ENCODE measurements at places on chromosomes 11 and 22.
A peak's percentile ranks its signal among the peaks of the same experiment; 100 is the strongest.

- DNase-seq, result no peak
Measured at GRCh38 chr11:46050003-46050461, 71.2 kb downstream of the PHF21A start.

GRCh38 chr11:118923721-118924587 lies 1.8 kb downstream of the BCL9L start:
- DNase-seq, result no peak

DNA sequence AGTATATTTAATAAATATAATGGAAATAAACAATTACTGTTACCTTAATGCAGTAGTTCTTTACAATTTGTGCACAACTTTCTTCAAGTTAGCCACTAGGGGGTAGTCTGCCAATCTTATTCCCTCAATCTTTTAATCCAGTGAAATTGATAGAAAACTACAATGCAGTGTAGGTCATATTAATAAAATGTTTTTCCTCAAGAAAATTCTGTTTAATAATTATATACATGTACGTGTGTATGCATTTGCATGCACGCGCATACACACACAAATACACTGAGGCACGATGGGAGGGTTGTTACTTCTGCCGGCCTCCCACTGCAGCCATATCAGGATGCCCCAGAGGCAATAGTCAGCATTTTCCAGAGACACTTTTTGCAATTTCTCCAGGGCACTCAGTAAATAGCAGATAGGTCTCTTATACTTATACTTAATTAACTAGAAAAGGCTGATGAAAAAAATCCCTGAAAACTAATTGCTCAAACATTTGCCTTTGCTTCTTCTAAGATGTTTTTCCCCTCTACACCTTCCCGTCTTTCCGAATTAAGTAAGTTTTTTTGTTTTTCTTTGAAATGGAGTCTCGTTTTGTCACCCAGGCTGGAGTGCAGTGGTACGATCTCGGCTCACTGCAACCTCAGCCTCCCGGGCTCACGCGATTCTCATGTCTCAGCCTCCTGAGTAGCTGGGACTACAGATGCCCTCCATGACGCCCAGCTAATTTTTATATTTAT lies 3.1 kb downstream of the GAB2 start:
- no peak for DNase-seq

DNA sequence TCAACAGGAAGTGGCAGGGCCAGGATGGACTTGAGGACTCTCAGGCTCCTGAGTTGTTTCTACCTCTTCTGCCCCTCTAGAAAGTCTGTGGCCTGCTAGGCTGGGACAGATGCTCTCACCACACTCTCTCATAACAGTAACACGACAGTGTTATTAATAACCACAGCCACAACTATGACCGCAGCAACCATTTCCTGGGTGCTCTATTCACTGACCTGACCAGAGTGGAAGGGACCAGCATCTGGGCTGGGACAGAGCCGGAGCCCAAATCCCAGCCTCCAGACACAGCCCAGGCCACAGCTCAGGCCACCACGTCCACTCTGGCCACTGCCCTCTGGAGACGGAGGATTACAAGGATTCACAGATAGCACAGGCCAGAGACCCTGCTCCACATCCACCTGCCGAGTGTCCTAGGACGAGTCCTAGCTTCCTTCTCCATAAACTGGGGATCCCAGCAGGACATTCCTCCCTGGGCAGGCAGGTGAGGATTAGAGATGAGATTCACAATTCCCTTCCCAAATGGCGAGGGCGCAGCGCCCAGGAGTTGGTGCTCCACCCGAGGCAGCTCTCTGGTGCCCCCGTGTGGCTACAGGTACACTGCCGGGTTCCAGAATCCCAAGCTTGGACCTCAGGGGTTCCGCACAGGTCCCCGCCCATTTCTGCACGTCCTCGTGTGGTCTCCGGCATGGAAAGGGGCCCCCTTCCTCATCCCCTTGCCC lies 7.1 kb downstream of the PNPLA5 start:
- peak; percentile 8 for DNase-seq

GRCh38 chr11:72037554-72038311 lies 39.0 kb downstream of the IL18BP start:
- no peak for DNase-seq

- DNase-seq, result no peak
Measured at GRCh38 chr22:46068181-46068592, 82.1 kb upstream of the PPARA start.

DNA sequence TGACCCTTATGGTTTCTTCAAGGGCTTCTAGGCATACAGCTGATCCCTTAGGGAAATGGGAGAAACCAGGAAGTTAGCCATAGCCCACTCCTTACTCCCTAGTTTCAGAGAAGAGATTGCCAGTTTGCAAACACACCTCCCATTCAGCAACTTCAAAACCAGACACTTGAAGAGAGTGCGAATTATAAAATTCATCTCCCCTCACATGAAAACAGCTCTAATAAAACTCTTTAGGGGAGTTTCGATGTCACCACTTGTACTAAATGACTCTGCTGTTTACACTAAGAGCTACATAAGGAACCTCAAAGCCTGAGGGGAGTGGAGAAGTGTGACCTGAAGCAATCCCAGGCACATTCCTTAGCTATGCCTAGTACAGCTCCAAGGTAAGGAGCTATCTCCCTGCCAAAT lies 8.3 kb downstream of the LGR4 start:
- no peak for DNase-seq

GRCh38 chr11:1549338-1550330 lies 22.4 kb downstream of the DUSP8 start:
- no peak for DNase-seq

DNA sequence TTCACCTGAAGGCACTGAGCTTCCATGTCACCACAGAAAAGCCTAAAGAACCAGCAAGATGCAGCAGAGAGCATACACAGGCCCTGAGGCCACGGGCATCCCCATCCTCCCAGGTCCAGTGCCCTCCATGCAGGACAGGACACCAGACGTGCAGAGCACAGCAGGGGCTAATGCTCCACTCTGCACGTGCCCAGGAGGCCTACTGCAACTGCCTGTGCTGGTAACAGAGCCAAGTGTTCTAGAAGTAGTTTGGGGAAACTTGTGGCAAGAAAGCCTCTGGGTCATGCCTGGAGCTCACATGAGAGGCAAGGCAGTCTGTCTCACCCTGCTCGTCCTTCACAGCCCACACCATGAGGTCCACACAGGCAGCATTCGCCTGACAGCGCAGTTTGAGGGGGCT lies 30.7 kb downstream of the SERPIND1 start:
- no peak for DNase-seq

DNA sequence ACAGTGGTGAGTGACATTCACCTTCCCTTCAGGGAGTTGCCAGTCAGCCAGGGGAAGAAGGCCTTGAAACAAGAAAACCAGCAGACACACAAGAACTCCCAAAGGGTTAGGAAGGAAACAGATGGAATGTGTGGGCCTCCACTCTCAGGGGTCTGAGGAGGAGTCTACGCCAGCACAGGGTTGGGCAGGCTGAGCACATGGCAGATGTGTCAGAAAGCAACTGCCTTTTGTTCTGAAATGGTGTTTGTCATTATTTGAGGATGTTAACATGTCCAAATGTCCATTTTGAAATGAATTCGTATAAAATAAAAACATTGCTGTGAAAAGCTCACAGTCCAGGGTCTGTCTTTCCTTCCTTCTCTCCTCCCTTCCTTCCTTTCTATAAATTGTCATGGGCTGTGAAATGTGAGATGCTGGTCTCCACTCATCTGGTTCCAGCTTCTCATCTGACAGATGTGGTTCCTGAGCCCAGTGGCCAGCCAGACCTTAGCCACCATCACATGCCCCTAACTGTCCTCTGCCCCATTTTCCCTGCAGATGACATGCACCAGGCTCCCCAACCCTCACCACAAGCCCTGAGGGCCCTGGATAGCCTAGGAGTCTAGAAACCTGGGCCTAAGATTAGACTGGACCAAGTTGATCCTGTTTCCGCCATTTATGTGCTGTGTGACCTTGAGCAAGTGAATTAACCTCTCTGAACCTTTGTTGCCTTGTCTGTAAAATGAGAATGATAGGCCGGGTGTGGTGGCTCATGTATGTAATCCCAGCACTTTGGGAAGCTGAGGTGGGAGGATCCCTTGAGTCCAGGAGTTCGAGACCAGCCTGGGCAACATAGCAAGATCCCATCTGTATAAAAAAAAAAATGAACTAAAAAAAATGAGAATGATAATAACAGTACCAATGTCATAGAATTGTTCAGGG lies 56.2 kb upstream of the CRYBB3 start:
- DNase-seq, result no peak

DNA sequence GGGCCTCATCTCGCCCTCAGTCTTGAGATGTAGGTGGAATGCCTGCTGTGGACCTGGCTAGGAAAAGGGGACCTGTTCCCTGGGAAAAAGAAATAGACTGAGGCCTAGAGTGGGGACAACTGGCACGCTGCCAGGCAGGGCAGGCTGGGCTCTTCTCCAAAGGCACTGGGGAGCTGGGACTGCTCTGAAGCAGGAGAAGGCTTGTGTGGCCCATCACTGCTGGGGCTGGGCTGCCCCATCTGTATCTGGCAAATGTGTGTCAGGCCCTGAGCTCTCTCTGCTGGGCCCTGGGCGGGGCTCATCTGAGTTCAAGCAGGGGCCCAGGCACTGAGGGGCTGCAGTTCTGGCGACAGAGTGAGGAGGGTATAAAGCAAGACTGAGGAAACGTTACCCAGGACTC lies 32.9 kb downstream of the ARVCF start:
- no peak for DNase-seq

DNA sequence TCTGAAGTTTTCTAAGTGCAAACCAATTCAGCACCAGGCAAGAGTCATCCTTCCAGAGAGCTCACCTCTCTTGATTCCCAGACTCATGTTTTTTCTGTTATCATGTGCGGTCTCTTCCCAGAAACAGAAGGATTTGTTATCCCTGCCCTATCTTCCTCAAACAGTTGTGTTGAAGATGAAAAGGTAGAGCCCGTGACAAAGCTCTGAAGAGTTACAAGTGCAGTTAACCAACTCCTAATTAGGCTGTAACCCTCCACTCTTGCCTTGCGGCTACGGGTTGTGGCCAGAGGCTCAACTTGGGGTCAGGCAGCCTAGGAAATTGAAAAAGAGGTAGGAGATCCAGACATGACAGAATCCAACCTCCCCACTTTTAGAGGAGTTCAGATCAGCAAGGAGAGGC lies 76.2 kb upstream of the CADM1 start:
- no peak for DNase-seq

GRCh38 chr22:31425331-31426050 lies 26.1 kb downstream of the DRG1 start:
- DNase-seq, result no peak

GRCh38 chr11:83025267-83025704 lies 46.4 kb downstream of the RAB30 start:
- no peak for DNase-seq

DNA sequence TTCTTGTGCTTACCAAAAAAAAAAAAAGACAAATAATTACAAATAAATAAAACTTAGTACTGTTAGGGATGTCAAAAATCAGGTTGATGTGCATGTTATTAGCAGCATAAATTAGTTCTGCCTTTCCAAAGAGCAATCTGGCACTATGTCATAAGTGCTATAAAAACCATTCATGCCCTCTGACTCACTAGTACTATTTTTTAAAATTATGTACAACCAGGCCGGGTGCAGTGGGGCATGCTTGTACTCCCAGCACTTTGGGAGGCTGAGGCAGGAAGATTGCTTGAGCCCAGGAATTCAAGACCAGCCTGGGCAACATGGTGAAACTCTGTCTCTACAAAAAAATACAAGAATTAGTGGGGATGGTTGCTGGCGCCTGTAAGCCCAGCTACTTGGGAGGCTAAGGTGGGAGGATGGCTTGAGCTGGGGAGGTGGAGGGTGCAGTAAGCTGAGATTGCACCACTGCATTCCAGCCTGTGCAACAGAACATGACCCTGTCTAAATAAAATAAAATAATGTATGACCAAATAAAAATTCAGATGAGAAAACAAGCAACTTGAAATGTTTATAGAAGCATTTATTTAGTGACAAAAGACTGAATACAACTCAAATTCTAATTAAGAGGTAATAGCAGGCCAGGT lies 25.3 kb downstream of the UEVLD start:
- no peak for DNase-seq

- DNase-seq, result no peak
Measured at GRCh38 chr11:130454491-130455252, 6.2 kb downstream of the ADAMTS15 start.

GRCh38 chr11:75595429-75595828 lies 33.4 kb downstream of the SERPINH1 start:
- DNase-seq, result no peak
